ENCODE measurements at places on chromosomes 6 and 20. TPM values are rescaled to one million over a fixed set of nuclear protein-coding genes. Genes with fewer than 3 reads are reported as not detected.

- no peak for DNase-seq
Measured at GRCh38 chr6:30864325-30864724, 20.0 kb upstream of the DDR1 start.

DNA sequence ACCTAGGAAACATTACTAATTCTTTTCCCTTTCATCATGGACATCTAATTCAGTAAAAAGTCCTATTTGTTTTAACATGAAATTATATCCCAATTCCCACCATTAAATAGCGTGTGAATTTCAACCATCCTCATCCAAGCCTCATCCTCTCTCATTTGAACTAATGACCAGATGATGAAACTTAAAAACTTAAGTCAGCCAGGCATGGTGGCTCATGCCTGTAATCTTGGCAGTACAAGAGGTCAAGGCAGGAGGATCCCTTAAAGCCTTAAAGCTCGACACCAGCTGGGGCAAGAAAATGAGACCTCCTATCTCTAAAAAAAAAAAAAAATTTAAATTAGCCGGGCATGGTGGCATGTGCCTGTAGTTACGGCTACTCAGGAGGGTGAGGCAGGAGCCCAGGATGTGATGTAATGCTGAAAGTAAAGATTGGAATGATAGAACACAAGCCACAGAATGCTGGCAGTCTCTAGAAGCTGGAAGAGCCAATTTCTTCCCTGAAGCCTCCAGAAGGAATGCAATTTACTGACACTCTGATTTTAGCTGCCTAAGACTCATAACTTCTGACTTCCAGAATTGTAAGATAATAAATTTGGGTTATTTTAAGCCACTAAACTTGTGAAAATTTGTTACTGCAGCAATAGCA is 27.1 kb upstream of the HAO1 start:
- peak; percentile 68 for DNase-seq

- DNase-seq: peak; percentile 60
Measured at GRCh38 chr6:77124604-77125003, 338.7 kb downstream of the HTR1B start.

The TINAG gene
- total RNA-seq: not detected

DNA sequence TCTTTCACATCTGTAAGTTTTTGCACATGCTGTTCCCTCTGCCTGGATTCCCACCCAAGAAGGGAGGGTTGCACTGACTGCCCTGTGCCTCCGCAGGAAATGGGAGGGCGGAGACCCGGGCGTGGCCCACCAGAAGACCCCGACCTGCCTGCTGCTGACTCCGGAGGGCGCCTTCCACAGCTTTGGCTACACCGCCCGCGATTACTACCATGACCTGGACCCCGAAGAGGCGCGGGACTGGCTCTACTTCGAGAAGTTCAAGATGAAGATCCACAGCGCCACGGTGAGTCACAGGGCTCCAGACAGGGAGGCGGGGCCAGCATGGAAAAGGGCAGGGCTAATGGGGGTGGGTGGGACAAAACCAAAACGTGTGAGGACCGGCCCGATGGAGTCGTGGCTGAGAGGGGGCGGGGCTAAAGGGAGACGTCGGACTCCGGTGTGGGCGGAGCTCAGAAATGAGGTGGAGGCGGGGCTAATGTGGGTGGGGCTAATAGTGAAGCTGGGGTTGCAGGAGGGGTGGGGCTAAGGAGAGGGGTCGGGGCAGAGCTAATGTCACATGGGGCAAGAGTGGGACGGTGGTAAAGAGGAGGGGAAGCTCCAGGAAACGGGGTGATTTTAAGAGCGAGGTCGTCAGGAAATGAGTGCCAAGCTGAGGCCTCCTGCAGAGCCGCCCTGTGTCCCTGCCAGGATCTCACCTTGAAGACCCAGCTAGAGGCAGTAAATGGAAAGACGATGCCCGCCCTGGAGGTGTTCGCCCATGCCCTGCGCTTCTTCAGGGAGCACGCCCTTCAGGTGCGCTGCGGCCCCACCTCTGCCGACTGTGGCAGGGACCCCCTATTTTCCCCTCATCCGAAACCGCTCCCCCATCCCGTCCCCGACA is 12.6 kb downstream of the HSPA12B start:
- peak; percentile 49 for DNase-seq

The LINC00237 gene
- not detected for total RNA-seq

DNA sequence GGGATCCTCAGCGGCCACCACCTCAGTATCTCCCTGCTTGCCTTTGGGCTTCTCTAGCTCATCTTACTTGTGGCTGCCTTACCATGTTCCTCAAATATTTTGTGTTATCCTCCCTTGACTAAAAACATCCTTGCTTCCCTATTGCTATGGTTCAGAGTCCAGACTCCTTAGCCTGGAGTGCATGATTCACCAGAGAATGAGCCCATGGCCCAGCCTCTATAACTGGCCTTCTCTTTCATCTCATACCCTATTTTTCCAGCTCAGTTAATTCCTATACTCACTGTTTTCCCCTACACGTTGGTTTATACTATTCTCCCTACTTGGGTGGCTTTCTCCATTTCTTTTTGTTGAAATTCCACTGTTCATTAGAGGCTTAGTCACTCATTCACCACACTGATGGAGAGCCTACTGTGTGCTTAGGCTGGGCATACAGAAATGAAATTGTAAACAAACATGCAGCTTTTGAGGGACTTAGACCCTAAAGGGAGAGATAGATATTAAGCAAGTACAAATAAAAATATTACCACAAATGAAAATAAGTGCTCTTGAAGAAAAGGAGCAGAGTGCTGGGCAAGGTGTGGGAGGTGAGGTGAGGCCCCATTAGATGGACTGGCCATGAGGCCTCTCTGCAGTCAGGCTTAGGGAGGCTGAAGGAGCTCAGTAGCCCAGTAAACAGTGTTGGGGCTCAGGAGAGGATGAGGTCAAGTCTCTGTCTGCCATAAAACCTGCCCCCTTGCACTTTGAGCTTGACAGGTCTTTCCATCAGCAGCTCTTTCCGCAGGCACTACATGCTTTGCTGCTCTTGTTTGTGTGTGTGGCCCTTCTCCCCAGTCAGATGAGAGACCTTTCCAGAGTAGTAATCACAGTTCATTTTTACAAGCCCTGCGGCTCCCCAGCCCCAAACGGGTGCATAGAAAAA is 109.3 kb downstream of the TCP11 start:
- no peak for DNase-seq

- no peak for DNase-seq
Measured at GRCh38 chr6:46376562-46377061, 114.6 kb downstream of the RCAN2 start.

- peak; percentile 32 for DNase-seq
Measured at GRCh38 chr6:105209950-105210706, 30.3 kb upstream of the POPDC3 start.

The SDHAF4 gene
- 15.7 TPM for total RNA-seq

DNA sequence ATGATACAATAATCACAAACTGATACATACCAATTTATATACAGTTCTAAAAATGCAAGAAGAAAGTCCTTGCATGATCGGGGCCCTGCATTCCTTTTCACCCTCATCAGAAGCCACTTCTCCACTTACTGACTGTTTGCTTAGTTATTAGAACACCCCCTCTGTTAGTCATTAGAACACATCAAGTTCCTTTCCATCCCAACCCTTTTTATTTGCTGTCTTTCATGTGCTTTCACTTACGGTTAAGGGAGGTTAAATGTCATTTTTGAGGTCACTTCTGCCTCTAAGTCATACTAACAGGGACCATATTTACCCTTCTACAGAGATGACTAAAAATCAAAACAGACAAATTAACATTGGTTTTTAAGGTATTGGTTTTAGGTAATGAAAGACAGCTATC is 149.1 kb downstream of the LMBRD1 start:
- DNase-seq: no peak

Data from H4 (cell line).